ENCODE measurements at places on chromosomes 4 and X.

GRCh38 chr4:24688453-24688852 is 104.1 kb upstream of the DHX15 start:
- DNase-seq: no peak

DNA sequence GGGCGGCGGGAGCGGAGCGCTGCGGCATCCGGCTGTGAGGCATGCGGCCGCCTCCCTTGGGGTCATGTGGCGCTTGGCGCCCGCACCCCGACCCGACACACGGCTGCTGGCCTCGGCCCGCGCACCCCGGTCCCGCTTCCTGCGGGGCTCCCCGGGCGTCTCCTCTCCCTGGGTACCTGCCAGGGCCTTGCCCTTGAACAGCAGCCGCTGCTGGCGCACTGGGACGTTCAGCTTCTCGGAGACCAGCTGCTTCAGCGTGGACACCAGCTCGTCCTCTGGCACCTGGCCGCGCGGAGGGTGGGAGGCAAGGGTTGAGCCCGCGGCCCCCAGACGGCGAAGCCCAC is 391 bp downstream of the UBL4A start:
- no peak for DNase-seq

GRCh38 chrX:129932821-129933321 is 26.9 kb downstream of the UTP14A start:
- DNase-seq: no peak

GRCh38 chrX:19760841-19761512 is 126.4 kb downstream of the SH3KBP1 start:
- DNase-seq: no peak

DNA sequence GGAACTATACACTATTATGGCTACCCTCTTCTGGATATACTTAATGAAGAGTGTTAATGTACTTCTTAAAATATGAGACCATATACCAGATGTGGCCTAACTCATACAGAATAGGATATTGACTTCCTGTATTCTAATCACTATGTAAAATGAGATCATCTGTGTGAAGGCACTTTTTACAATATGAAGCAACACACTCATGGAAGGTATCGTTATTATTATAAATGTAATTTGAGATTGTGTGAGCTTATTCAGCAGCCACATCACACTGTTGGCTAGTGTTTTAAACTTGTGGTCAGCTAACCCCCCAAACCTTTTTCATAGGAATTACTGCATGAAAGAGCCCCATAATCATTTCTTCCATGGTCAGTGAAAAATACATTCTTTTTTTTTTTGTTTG is 281.8 kb upstream of the TEX13A start:
- DNase-seq: no peak

GRCh38 chr4:103137446-103137827 is 37.8 kb upstream of the BDH2 start:
- DNase-seq: no peak

- DNase-seq: no peak
Measured at GRCh38 chrX:150212672-150213480, 150.2 kb upstream of the MAMLD1 start.

- no peak for DNase-seq
Measured at GRCh38 chr4:154467886-154468285, 23.7 kb downstream of the DCHS2 start.

Measured in activated gamma-delta T cell treated with anti-CD3 and anti-CD28 coated beads, Interleukin-2, amount 50 U/mL, for 16 hours (primary cell).